ENCODE measurements at places on chromosomes 5 and 9. TPM values are rescaled to one million over a fixed set of nuclear protein-coding genes. Genes with fewer than 3 reads are reported as not detected.

GPR150 gene
- total RNA-seq, result 0.15 TPM

PRLR gene
- 26.8 TPM for total RNA-seq

PLCXD3 gene
- total RNA-seq, result 3.5 TPM

SHOC1 gene
- not detected for total RNA-seq

RFK gene
- total RNA-seq, result 23.8 TPM

ADAMTS2 gene
- 14.3 TPM for total RNA-seq

GRCh38 chr9:92132501-92132900 is 17.3 kb upstream of the SPTLC1 start:
- no peaks in the 10 kb centered on the region for H3K4me1 ChIP-seq
- H3K36me3 ChIP-seq, result no peaks in the 10 kb centered on the region
- no peak for DNase-seq
- H3K27me3 ChIP-seq, result no peaks in the 10 kb centered on the region

GRCh38 chr9:81113453-81114124 is 575.8 kb downstream of the TLE1 start:
- no peaks in the 10 kb centered on the region for H3K27me3 ChIP-seq
- no peaks in the 10 kb centered on the region for H3K36me3 ChIP-seq
- H3K27ac ChIP-seq, result no peak overlapping the region
- no peak for DNase-seq
- H3K4me3 ChIP-seq, result no peak overlapping the region

DNA sequence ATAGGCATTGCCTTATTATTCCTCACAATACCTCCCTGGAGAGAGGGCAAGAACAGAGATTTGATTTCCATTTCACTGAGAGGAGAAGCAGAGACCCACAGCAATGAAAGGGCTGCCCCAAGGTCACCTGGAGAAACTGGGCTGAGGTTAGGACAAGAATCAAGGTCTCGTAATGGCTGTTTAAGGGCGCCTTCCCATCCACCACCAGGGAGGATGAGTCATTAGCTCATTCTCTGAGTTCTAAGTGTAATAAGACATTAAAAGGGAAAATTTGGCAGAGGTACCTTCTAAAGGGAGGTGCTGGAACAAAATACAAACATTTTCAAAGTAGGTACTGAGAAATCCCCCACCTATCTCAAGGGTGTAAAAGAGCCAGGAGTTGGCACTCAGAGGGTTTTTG is 52.6 kb upstream of the TCERG1 start:
- DNase-seq, result no peak
- no peaks in the 10 kb centered on the region for H3K4me1 ChIP-seq
- H3K27ac ChIP-seq, result no peak overlapping the region
- no peaks in the 10 kb centered on the region for H3K27me3 ChIP-seq
- H3K36me3 ChIP-seq, result no peaks in the 10 kb centered on the region
- no peak overlapping the region for H3K4me3 ChIP-seq

- no peaks in the 10 kb centered on the region for H3K36me3 ChIP-seq
- no peak for DNase-seq
Measured at GRCh38 chr9:84744195-84744594, 74.7 kb downstream of the NTRK2 start.

DNA sequence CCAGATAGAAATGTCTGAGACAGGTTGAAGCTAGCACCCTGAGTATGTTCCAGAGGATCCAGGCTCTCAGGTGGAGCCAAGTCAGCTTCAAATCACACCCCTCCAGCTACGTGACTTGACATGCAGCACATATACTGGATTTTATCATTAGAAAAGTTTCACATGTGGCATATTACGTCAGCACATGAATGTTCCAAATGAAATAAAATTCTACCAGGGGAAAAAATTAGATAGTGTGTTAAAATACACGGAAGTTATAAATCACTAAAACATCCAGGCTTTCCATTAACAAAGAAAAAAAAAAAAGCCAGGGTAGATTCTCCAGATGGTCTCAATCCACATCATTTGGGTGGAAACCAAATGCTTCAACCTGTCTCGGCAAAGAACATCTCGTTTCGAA is 251.6 kb downstream of the MPDZ start:
- no peak overlapping the region for H3K27ac ChIP-seq
- no peak for DNase-seq
- H3K4me3 ChIP-seq, result no peak overlapping the region
- no peaks in the 10 kb centered on the region for H3K27me3 ChIP-seq
- no peaks in the 10 kb centered on the region for H3K4me1 ChIP-seq

DNA sequence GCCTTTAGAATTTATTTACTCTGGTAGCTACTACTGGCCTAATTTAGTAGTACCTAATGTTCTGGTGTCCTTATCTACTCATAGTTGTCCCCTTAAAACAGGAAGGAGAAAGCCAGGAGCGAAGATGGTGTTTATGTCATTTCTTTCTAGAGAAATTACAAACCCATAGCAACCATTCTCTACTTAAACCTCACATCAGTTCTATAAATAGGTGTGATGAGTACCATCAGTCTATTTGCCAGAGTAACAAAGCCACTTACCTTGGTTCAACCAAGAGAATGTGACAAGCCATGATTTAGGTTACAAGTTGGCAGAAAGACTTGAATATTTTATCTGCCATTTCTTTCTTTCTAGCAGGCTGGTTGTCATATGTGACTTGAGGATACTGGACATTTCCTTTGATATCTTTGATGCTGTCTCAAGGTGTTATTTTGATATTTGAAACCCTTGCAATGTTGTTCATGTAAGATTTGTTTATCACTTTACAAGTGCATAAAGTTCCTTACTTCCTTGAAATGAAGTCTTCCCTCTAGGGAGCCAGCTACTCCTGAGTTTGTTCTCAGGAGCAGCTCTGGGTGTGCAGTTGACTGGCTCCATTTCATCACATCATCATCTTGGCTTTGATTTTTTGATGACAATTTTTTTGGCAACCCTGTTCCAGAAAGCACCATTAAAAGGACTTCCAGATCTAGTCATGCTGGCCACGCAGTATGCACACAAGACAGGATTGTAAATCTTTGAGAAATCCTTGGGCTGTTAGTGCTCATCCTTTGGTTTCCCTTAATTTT is 286.8 kb downstream of the ARHGAP26 start:
- no peak overlapping the region for H3K27ac ChIP-seq
- H3K4me3 ChIP-seq, result no peak overlapping the region
- H3K27me3 ChIP-seq, result no peaks in the 10 kb centered on the region
- DNase-seq, result no peak
- no peaks in the 10 kb centered on the region for H3K4me1 ChIP-seq

Measured in right lobe of liver (tissue), 6 donors.